Iris pigment epithelial cell (primary cell): ENCODE measurements at places on chromosomes 1 and 21.

- peak; percentile 99 for DNase-seq
Measured at GRCh38 chr1:177209357-177209756, 38.6 kb downstream of the BRINP2 start.

- peak; percentile 100 for DNase-seq
Measured at GRCh38 chr1:16612332-16613172, 812 bp downstream of the NBPF1 start.

- DNase-seq, result peak; percentile 3
Measured at GRCh38 chr21:32173121-32173724, 105.6 kb downstream of the MIS18A start.

DNA sequence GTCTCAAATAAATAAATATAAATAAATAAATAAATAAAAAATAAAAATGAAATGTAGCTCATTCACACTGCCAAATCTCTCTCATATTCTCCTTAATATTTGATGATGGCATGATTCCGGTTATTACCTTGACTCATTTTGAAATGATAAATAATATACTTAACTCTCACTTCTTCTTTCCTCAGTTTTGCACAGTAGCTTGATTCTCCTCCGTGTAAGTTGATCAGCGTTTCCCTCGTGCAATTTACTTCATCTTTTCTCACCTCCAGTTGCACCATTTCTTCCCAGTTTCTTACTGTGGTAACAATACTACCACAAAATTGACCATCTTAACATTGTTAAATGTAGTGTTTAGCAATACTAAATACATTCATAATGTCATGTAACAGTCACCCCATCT lies 111.6 kb downstream of the RIPK4 start:
- DNase-seq, result no peak

DNA sequence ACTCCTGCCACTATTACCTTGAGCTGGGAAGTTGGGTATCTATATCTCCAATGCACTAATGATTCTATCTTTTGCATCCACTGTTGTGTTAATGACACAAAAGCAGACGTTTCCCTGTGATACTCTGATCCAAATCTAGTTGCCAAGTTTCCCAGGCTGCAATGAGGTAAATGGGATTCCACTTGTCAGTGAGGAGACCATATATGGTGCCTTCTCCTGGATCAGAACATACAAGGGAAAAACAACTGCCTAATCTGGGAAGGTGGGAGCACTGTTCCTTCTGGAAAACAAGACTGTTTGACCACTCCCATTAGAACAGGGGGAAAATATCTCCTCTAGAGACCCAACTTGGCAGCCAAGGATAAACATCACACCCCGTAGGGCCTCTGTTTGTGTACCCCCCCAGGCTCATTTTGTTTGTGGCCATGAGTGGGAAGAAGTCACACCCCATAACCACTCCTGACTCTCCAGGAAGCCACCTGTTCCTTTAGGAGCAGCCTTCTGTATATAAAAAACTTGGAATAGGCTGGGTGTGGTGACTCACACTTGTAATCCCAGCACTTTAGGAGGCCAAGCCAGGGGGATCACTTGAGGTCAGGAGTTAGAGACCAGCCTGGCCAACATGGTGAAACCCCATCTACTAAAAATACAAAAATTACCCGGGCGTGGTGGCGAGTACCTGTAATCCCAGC lies 28.5 kb upstream of the SLC6A9 start:
- DNase-seq, result peak; percentile 15

DNA sequence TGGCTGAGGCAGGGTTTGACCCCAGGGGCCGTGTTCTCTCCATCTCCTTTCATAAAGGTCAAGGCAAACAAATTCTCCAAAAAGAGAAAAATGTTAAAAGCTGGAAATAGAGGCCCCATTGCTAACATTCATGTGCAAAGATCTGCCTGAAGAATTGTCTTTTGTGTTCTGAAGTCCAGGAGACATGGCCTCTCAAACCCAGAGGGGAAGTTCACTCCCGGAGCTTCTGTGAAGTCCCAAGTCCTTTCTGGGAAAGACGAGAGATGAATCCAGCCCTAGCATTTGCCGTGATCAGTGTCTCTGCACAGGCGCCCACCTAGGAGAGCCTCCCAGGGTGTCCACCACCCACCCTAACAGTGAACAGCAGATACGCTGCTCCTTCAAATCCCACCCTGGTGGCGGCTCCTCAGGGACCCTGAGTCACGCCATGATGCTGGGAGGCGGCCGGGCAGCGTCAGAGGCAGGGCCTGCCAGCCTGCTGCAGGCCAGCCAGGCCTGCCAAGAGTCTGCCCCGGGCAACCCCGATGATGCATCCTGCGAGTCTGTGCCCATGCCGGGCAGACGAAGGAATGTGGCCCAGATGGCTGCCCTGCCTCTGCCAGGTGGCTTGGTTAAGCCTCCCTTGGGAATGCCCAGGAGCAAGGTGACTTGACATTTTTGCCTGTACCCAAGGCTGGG lies 5.2 kb upstream of the C2CD2 start:
- no peak for DNase-seq

DNA sequence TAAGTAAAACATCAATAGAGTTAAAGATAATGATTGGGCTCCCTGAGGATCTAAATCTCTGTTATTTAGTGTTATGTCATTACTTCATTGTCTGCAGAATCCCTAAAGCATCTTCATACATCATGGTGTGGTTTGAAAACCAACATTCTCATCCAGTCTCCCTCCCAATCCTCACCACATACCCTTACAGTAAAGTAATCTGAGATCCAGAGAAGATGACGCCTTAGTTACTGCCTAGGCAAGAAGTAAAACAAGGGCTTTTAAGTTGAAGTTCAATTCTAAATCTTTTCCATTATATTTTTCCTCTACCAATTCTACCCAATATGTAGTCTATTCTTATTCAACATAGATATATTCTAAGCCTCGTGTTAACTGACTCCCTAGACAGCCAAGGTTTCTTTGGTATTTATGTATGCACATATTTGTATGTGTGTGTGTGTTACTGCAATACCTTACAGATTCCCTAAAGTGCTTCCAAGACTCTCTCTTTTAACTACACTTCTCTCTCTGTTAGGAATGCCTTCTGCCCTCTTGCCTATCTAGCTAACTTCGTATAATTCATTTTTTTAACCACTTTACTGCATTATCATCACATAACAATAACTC lies 17.3 kb downstream of the DPH5 start:
- DNase-seq, result peak; percentile 84

DNA sequence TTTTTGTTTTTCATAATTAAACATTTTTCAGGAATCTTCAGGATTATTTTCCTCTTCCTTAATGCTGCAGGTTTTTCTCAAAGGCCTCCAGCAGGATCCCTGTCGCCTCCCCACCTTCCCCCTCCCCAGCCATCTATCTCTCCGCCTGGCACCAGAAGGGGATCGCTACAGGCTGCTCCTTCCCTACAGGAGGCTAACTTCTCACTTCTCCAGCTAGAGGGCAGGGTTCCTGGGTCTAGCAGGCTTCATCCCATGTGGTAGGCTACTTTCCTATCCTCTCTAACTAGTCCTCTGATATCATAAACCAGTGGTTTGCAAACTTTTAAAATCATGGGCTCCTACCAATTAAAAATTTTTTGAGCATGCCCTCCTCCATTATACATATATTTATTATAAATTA lies 104.1 kb downstream of the KCNN3 start:
- peak; percentile 53 for DNase-seq

DNA sequence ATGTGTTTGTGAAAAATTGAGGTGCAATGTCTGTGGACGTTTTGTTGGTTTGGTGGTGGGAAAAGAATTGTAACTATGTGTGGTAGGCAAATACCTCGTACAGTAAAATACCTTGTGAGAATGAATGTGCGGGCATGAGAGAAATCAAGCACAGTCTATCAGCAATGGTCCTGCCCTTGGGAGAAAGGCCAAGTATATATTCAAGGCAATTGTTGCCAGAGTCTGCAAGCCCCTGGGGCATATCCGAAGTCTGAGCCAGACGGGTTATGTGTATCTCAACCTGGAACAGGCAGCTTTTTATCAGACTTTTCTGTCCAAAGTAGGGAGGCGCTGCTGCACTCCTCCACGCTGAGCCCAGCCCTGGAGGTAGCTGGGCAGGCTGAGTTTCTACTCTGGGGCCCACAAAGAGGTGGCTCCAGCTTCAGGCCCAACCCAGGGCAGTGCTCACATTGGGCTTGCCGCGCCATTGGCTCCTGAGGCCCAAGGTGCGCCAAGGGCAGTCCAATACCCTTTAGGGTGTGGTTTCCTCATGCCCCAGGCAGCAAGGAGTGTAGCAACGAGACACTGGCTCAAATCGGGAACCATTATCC lies 9.4 kb upstream of the GNL2 start:
- DNase-seq, result no peak

GRCh38 chr1:206898089-206898914 lies 1.1 kb downstream of the IL24 start:
- peak; percentile 69 for DNase-seq
